ENCODE measurements at places on chromosomes 4 and X. TPM values are rescaled to one million over a fixed set of nuclear protein-coding genes. Genes with fewer than 3 reads are reported as not detected.

HS6ST2 gene
- total RNA-seq: 12.9 TPM

CT45A10 gene
- 1.8 TPM for total RNA-seq

HSFX3 gene
- not detected for total RNA-seq

S100G gene
- not detected for total RNA-seq

DNA sequence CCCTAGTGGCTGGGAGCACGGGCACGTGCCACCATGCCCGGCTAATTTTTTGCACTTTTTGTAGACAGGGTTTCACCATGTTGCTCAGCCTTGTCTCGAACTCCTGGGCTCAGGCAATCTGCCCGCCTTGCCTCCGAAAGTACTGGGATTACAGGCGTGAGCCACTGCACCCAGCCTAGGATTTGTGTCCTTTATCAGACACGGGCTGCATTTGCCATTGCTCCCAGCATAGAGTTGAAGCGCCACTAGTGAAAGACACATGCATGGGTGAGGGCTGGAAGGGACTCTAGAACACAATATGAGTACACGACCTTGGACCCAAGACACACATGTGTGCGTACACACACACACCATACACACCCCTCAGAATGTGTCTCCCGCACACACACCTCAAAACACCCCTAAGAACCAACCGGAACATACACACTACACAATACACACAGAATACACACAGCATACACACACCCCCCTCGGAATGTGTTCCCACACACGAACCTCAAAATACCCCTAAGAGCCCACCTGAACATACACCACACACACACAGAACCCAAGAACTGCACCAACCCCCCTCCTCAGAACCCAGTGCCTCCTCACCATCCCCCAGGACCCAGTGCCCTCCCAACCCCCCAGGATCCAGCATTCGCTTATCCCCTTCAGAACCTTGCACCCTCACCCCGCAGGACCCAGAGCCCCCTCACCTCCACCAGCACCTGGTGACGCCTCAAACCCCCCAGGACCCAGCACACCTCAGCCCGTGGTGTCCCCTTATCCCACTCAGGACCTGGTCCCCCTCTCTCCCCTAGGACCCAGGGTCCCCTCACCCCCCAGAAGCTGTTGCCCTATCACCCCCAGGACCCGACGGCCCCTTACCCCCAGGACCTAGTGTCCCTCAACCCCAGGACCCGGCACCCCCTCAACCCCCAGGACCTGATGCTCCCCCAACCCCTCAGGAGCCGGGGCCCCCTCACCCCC lies 1.0 kb downstream of the TNIP2 start:
- DNase-seq: no peak

DNA sequence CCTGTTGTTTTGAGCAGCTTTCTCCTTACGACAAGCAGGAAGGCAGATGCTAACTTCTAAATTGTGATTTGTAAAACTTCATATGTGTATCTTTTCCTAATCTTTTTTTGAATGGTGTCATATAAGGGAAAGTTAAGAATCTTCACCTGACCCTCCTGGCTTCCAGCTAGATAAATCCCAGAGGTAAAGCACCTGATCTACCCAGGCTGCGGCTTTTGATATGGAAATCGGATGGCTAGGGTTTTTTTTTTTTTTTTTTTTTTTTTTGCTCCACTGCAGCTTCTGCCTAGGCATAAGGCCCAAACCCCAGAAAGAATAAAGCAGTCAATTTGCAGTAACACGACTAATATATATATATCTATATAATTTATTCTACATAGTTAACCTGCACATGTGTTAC lies 10.0 kb downstream of the MAB21L2 start:
- no peak for DNase-seq

- no peak for DNase-seq
Observed at GRCh38 chr4:108005807-108006206, 16.1 kb downstream of the HADH start.

GRCh38 chr4:107999932-108000539 lies 10.3 kb downstream of the HADH start:
- DNase-seq: no peak

GRCh38 chr4:153512162-153512852 lies 46.1 kb downstream of the TMEM131L start:
- no peak for DNase-seq
